NCI-H460 (cell line): ENCODE measurements at places on chromosomes 7 and 10.

GRCh38 chr7:102460467-102460866, 4.2 kb downstream of the ALKBH4 start:
- no peak for DNase-seq

DNA sequence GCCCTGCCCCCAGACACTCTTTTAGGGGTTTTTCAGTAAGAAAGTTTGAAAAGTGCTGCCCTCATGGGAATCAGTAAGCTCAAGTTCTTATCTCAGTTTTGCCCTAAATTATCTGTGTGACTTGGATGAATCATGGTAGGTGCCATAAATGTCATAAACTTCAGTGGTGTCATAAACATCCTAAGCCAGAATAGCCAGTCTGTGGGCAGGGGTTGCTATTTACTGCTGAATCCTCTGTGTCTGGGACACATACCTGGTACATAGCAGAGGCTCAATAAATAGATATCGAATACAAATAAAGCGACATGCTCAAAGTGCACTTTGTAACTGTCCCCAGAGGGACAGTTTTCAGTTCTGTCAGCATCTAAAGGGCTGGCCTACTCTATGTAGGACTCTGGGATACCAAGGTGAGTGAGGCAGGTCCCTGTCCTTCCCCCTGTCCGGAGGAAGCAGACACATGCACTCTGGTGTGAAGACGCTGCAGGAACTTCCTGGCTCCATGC, 502.1 kb downstream of the RPS24 start:
- no peak for DNase-seq

DNA sequence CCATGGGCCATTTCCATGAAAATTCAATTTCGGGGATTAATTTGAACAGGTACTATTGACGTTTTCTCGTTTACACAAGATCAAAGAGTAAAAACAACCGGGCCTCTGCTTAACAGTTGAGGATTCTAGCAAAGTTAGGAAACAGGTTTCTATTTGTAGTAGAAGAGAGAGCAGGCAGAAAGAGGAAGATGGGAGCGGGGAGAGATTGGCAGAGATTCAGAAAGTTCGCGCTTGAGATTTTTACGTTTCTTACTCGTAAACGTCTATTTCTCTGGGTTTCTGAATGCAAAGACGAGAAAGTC, 571 bp upstream of the VWC2 start:
- no peak for DNase-seq

DNA sequence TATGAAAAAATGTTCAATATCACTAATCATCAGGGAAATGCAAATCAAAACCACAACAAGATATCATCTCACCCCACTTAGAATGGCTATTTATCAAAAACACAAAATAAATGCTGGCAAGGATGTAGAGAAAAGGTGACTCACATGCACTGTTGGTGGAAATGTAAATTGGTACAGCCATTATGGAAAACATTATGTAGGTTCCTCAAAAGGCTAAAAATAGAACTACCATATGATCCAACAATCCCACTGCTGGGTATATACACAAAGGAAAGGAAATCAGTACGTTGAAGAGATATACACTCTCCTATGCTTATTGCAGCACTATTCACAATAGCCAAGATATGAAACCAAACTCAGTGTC, 50.2 kb downstream of the CDK1 start:
- DNase-seq = no peak

DNA sequence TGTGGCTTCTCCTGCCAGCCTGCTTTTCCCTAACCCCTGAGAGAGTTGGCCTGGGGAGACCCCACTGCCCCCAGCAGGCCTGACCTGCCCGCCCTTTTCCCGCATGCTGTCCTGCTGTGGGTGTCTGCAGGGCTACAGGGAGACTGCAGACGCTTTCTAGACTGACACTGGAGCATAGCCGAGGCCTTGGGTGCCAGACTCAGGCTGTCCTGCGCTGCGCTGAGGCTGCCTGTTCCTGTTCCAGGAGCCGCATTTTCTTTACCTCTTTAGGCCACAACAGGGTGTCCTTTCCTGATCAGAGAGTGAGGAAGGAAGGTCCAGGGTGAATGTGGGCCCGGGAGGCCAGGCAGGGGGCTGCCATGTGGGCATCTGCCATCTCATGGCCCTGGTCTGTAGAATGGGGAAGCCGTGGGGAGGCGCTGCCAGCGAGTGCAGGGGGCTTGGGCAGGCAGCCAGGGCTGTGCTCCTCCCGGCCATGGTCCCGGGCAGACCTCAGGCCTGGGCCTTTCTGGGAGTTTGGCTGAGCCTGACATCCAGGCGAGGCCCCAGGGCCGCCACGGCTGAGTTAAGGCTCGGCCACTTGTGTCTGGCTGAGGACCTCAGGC, 3.6 kb downstream of the PWWP2B start:
- DNase-seq = no peak

DNA sequence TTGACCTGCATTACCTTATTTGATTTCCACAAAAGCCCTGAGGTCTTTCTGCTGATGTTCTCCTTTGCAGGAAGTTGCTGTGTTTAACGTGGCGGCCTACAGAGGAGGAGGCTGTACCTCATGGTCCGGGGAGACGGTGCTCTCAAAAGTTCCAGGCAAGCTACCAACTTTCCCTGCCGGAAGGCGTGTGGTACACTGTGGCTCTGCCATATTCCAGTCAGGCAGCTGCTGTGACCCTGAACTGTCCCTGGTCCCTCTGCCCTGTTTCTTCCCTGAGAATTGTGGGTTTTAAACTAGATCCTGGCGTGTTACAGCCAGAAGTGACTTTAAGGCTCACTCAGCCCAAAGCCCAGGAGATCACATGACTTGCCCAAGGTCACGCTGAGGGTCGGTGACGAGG, 139.2 kb downstream of the TEX36 start:
- DNase-seq = no peak
